Stimulated activated CD4-positive, alpha-beta T cell treated with anti-CD3 and anti-CD28 coated beads, Interleukin-4, amount 100 ng/mL, for 4 hours (primary cell): ENCODE measurements at places on chromosomes 16 and 17.

DNA sequence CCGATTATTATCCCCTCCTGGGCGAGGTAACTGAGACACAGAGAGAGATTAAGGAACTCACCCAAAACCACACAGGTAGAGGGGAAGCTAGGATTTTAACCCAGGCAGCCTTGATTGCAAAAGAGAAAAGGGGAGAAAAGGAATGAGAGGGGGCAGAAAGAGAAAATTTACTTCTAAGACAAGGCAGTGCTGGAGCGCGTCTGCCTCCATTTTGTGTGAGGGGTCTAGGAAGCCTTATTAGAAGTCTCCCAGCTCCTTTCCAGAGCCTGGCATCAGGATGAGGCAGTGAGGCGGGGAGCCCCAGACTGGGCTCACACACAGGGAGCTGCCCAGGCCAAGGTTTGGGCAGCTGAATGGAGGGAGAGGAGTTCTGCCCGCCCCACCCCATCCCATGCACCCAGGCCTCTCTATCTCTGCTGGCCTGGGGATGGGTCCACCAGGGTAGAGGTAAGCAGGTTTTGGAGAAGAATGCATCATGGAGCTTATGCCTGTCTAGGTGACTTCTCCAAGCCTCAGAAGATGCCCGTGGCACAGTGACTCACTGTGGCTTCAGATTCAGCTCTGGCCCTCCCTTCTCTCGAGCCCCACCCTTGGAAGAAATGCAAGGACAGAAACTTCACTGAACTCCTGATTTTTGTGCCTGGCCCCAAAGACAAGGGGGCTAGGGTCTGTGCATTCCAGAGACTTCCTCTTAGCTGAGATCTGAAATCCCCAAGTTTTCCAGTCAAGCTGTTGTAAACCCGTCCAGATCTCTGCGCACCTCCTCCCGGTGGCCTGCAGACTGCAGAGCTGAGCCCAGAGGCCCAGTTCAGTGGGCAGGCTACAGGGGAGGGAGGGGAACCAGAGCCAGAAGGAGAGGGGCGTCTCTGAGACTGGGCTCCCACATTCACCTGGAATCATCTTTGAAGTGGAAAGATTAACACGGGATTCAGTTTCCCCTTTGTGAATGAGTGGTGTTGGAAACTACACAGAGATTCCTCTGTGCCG is 95.1 kb upstream of the CDH5 start:
- no peak for DNase-seq

DNA sequence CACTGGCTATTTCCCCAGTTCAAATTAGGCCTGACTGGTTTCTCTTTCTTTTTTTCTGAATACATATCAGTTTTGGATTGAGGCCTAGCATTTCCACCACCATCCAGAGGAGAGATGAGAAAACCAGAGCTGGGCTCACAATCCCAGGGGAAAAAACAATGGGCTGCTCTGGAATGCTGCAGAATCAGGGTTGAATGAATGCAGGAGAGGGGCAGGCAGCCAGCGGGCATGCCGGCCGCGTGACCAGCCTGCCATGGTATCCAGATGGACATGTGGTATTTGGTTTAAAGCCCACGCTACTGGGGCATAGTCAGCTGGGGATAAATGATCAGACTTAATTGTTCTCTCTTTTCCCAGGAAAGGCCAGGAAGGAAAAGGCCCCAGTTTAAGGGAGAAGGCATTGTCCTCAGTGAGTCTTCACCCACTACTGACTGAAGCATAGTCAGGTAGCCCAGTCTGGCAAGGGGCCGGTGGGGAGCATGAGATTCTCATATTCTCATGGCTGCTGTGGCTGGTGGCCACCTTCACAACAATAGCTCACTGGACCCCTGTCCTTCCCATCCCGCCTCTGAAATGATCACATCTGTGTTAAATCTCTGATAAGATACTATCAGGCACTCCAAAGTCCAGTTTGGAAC is 38.7 kb upstream of the RHOT1 start:
- no peak for DNase-seq

- DNase-seq: no peak
These were observed 81.6 kb downstream of the MYH11 start for GRCh38 chr16:15775209-15775608.

GRCh38 chr17:2706911-2707510 is 4.6 kb downstream of the CLUH start:
- no peak for DNase-seq

DNA sequence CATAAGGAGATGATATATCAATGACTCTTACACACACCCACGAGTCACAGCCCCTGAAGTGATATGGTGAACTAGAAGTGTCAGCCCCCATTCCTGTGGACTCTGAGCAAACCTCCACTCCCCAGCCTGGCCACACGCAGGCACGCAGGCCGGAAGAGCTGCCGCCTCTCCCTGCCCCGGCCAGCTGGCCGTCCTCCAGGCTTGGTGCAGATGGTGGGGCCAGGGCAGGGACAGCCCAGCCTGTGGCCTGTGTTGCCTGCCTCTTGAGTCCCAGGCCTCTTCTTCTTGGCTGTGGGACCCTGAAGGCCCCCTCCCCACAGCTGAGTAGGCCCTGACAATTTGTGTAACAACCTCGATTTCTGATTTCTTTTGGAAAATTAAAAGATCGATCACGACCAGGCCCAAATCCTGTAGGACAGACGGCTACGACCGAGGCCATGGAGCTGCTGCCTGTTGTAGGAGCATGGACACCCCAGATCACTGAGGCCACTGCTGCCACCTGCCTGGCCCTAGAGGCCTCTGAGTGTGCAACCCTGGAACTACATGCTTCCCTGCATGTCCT is 10.0 kb upstream of the MPRIP start:
- DNase-seq: no peak

- no peak for DNase-seq
These were observed 777.8 kb upstream of the EEF2KMT start for GRCh38 chr16:5875416-5875815.

- no peak for DNase-seq
These were observed 1.0 kb downstream of the FLYWCH2 start for GRCh38 chr16:2884041-2884451.

- no peak for DNase-seq
These were observed 155.3 kb downstream of the AIPL1 start for GRCh38 chr17:6279659-6280058.

DNA sequence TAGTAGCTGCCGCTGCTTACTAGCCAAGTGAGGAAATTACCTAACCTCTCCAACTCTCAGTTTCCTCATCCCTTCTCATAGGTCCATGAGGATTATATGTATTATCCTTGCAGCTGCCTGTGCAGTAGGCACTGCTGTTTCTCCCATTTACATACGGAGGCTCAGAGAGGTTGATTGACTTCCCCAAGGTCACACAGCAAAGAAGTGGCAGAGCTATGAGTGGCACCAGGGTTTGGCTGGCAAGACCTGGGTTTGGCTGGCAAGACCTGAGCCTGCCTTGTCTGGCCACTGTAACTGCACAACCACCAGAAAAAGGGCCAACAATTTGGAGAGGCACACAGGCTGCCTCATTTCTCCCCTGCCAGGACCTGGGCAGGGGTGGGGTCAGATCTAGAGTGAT is 2.5 kb upstream of the NDRG4 start:
- DNase-seq: no peak
